ENCODE measurements at places on chromosomes 1 and 21.

DNA sequence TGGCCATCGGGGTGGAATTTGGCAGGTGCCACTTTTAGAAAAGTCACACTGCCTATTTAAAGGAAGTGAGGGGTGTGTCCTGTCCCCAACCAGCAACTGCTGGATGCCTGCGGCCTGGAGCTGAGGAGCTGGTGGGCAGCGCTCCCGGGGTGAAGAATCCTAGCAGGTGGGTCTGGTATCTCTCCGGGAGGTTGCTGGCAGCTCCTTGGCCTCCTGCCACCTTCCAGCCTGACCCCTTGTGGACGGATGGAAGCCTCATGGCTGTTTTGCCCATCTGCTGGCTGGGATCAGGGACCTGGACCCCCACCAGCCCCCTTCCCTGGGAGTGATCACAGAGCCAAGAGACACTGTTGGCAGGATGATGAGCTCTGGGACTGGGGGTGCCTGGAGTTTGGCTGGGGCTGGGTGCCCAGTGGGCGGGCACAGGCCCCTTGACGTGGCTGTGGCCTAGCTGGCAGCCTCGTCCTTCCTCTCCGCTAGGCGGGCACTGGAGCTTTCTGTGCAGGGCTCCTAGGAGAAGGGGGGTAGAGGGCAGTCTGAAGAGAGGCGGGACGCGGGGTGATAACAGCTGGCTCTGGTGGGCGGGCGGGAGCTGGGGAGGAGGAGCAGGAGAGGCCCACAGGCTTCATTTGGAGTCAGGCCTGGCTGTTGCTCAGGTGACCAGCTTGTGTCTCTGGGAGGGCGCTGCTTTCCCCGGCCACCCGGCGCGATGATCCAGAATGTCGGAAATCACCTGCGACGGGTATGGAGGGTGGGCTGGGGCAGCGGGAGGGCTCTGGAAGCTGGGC lies at the start of gene ACOT11:
TSS of gene ACOT11 (plus strand) at position 628 of the 788 bp plus-strand sequence. CDS start at position 710, 82 bp downstream.
- no peak for DNase-seq

GRCh38 chr1:1629430-1630190 lies 2.4 kb upstream of the MMP23B start:
- no peak for DNase-seq

- no peak for DNase-seq
These were observed 188.0 kb downstream of the LMX1A start for GRCh38 chr1:165168467-165168866.

GRCh38 chr1:20850021-20850420 lies 62.9 kb upstream of the HP1BP3 start:
- no peak for DNase-seq

GRCh38 chr1:161128591-161129420 lies 3.7 kb downstream of the DEDD start:
- DNase-seq, result no peak

DNA sequence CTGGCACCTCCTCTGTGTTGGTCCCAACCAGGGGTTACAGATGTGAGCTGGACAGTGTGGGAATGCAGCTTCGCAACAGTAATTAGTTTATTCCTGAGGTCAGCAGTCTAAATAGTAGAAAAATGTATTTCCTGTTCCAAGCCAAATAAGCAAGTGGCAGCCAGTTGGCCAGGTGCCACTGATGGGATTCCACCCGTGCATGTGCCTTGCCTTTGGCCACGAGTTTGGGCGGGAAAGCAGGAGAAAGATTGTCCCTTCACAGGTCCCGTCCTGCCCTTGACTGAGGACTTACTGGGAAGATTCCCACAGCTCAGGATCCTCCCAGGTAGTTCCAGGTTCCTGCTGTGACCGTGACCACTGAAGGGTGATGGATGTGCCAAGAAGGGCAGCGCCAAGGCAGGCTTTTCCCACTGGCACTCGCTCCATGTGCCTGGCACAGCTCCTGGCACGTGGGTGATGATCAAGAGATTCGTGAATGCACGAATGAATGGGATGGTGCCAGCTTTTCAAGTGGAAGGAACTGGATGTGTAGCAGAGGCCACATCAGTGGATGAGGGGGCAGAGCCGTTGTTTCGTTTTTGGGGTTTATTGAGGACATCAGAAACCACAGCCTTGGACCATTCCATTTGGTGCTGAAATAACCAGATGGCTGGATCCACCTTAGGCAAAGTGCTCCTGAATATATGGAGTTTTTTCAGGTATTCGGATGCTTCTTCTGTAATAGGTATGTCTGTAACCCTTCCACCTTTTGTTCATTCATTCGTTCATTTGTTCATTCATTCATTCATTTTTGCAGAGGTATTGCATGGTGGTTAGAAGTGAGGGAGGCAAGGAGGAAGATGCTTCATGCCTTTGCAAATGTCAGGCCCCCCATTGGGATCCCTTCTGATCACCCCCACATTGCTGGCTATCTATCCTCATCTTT lies 62.4 kb upstream of the WNT4 start:
- DNase-seq, result no peak

GRCh38 chr1:232917053-232917452 lies 33.4 kb upstream of the NTPCR start:
- DNase-seq, result no peak

DNA sequence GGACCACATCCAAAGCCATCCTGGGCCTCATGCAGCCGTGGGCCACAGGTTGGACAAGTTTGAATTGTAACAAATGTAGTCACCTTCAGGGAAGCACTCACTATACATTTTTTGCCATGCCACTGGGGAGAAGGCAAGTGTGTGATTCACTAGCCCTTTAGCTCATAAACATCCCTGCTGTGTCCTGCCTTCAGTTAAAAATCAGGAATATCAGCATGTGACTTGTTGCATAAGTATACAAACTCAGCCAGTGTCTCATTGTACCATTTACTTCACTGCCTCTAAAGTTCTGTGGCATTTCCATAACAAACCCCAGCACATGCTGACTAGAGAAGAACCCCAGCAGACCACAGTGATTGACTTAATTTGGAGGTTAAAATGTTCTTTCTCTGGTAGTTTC lies 142.0 kb upstream of the C1orf105 start:
- no peak for DNase-seq

DNA sequence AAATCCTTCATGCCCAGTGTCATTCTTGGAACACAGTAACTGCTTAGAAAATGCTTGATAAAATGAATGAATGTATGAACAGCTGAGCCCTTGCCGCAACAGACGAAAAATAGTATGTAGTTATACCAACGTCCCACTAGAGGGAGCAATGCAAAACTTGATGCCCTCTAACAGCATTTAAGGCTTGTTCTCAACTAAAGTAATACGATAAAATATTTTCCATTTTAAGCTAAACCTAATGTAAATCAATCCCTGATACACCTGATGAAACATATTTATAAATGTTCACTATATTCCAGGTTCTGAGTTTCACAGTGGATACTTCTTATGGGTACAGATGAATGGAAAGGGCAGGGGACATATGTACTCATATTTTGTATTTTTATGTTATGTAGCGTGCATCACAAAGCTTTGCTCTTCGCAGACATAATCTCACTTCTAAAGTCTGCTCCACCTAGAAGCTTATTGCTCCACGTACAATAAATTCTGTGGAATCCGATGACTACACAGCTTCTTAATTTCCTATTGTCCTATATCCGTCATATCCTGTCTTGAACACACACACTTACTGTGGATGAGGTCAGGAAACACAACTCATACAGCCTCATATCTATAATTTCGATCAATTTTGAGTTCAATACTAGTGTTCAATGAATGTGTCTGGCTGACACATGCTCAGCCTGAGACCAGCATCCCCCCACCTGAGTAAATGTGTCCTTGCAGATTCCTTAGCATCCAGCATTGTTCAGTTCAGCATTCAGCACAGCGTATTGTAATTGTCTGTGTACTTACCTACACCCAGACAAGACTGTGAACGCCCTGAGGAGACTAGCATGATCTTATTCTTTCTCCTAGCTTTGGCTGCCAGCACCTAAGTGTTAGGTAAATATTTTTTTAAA lies 4.4 kb upstream of the UTP25 start:
- DNase-seq, result no peak

- DNase-seq, result no peak
These were observed 7.7 kb downstream of the LRRC71 start for GRCh38 chr1:156928043-156928602.

- no peak for DNase-seq
These were observed 87.0 kb upstream of the COA6 start for GRCh38 chr1:234286206-234286605.

GRCh38 chr21:45098867-45099266 lies 24.5 kb downstream of the ADARB1 start:
- DNase-seq, result no peak

DNA sequence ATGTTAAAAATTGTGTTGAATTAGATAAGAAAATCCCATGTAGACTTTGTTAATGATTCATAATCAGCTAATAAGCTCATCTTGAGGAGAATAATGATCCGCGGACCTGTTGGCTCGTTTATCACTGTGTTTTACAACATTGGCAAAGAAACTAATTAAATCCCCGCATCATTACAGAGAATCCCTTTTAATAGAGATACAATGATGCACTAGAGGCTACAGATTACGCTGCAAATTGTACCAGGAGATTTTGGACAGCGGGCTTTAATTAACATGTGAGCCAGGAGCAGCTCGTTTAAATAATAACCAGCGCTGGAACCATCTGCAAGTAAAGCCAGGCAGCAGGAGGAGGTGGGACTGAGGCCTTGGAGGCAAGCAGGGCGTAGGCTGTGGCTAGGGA lies 280.3 kb upstream of the POU3F1 start:
- no peak for DNase-seq

DNA sequence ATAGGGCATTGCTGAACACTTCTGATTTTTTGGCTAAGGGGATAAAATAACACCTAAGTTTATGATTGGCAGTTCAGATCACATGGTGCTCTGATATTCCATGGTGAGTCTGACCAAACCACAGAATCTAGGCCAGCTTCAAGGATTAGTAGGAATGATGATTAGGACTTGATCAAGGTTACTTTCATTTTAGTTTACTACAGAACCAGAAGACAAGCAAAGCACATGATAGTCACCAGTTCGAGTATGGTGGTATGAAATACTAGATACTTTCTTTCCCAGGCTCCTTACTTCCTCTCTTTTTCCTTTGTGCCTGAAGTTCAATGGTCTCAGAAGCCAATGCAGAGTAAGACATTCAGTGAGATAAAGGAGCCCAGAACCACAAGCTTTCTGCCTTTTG lies 26.6 kb downstream of the S100A10 start:
- DNase-seq, result no peak

GRCh38 chr1:164891615-164892014 lies 332.6 kb downstream of the PBX1 start:
- no peak for DNase-seq

DNA sequence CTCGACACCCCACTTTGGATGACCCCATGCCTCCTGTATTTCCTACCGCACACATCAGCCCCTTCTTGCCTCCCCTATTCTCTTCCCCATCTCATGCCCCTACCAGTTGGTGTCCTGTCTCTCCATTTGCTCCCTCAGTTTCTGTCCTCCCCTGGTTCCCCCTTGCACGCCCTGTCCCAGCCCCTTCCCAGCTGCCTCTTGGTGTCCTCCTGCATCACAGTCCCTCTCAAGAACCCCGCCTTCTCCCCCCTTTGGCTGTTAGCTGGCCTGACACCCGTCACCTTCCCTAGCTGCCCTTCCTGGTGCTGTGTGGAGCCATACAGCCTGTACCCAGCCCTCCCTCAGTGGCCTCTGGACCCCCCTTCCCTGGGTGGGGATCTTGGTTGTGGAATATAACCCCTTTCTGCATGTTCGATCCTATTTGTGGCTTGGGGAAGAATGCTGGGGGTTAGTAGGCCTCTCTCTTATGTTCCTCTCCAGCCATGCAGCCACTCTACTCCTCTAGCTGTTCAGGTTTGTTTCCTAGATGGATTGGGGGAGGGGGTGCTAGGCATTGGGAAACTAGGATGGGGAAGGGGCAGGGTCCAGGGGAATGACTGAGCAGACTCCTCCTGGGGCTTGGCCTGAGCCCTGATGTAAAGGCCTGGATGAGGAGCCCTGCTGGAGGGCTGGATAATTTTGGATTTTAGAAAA lies 41.4 kb upstream of the NFASC start:
- no peak for DNase-seq

GRCh38 chr1:39845569-39846566 lies 37.4 kb downstream of the TRIT1 start:
- peak; percentile 2 for DNase-seq

DNA sequence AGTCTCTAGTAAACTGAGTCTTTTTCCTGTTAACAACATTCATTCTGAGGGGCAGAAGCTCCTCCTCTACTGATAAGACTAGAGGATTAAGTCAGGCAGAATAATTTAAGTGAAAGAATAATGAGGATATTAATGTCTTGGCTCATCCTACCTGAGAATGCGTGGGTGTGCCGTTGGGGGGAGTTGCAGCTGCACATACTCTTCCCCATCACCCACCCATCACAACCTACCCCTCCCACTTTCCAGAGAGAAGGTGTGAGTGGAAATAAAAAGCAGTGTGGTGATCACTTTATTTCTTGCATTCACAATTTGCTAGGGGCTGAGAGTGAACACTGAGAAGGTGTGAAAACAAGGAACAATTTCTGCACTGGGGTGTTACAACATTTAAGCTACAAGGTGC lies 146.8 kb upstream of the MAGI3 start:
- DNase-seq, result no peak

- no peak for DNase-seq
These were observed 51.6 kb downstream of the PLPP3 start for GRCh38 chr1:56527548-56528302.

GRCh38 chr1:105122041-105122440 lies 1372.3 kb downstream of the AMY1C start:
- no peak for DNase-seq

DNA sequence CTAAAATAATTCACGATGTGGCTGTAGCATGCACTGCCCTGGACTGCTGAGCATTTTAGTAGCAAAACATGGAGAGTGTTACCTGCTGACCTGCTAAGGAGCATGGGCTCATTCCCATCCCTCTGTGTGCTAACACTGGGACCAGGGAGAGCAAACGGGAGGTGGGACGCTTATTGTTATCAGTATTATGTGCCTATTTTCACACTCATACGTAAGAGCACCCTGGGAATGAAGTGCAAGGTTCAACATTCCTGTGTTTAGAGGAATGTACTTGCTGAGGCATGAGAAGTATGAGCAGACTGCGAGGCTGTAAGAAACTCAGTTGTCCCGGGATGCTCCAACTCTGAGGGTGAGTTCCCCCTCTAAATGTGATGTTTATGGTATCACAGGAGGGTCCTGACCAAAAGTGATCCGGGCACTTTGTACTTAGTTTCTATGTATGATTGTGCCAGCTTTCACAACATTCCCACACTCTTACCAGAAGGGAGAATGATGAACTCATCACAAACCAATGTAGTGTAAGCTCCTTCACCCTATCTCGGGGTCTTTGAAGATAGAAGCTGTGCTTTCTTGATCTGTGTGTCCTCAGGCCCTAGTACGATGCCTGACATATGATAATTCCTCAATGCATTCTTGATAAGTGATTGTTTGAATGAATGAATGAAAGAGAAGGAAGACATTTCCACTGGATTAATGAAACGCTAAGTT lies 164.8 kb downstream of the KCNJ6 start:
- no peak for DNase-seq

DNA sequence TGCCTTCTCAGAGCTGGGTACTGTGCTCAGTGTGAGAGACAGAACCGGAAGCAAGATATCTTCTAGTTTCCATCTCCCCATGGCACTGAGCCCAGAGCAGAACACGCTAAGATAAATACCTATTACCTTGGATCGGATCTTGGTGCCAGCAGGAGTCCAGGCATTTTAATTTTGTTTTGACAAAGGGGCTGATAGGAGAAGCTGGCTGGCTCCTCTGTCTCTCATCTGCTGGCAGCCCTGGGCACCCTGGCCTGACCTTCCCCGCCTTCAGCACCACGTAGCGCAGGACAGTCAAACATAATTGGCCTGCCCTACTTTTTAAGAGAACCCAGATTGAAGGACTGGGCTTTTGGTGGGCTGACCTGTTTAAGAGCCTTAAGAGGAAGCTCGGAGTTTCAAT lies 160.7 kb upstream of the KLHDC7A start:
- no peak for DNase-seq

GRCh38 chr21:26397545-26397944 lies 175.5 kb downstream of the CYYR1 start:
- DNase-seq, result no peak
